CD4-positive, alpha-beta T cell treated with Interleukin-10 for 1 hour (primary cell): ENCODE measurements at places on chromosomes 1 and 21.
A peak's percentile ranks its signal among the peaks of the same experiment; 100 is the strongest.

GRCh38 chr1:42046761-42047507, 106.3 kb upstream of the GUCA2B start:
- no peak for DNase-seq

DNA sequence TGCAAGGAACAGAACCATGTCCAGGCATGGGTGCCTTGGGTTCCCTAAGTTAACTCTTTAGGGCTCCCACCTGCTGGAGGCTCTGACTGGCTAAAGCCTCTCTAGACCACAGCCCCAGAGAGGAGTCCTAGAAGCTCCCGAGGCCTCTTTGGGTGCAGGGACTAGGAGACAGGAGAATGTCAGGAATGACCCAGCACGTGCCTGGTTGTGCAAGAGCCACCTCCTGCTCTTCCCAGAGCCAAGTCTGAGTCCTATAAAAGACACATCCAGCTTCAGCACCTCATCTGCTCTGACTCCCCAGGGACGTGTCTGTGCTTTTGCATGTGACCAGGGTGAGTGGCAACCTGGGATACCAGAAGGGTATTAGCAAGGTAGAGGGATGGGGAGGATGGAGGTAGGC, at the start of gene LCE2D:
Gene LCE2D (plus strand): TSS at position 283 of the 400 bp plus-strand sequence. CDS start 726 bp downstream, outside the sequence.
- DNase-seq = no peak

DNA sequence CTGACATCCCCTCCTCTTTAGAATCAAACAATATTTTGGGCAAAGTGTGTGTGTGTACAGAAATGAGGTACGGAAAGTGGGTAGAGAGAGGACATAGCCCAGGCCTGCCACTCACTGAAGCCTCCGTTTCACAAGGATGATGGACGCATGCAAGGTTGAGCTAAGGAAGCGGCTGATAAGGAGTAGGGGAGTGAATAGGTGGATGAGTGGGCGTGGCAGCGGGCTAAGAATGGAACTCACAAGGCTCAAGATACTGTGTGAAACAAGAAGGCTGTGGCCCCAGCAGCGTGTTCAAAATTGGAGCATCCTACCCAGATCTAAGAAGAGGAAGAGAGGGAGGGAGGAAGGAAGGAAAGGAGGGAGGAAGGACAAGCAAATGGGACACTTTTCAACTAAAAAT, 37.5 kb downstream of the VWA5B1 start:
- DNase-seq = no peak

GRCh38 chr1:223313415-223313754, 50.6 kb downstream of the SUSD4 start:
- DNase-seq = no peak

- DNase-seq = no peak
These were observed 283.8 kb downstream of the MRPL39 start for GRCh38 chr21:25323356-25323949.

DNA sequence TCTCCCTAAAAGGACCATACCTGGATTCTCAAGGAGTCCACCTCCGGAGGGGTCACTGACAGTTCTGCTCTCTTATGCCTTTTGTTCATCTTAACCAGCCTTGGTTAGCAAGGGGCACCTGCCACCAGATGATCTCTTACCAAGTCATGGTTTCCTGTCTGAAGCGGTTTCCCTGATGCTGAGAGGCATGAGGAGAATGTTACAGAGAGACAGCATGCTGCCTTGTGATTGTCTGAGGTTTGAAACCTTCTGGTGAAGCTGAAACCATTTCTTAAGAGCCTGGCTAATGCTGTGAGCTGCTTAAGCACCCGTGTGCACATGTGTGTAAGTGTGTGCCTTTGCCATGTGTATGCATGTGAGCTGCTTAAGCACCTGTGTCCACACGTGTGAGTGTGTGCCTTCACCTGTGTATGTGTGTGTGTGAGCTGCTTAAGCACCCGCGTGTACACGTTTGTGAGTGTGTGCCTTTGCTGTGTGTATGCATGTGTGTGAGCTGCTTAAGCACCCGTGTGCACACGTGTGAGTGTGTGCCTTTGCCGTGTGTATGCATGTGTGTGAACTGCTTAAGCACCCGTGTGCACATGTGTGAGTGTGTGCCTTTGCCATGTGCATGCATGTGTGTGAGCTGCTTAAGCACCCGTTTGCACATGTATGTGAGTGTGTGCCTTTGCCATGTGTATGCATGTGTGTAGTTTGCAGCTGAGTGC, 136.4 kb upstream of the COL6A1 start:
- no peak for DNase-seq

GRCh38 chr1:40004857-40005256, 35.7 kb upstream of the CAP1 start:
- DNase-seq = no peak

DNA sequence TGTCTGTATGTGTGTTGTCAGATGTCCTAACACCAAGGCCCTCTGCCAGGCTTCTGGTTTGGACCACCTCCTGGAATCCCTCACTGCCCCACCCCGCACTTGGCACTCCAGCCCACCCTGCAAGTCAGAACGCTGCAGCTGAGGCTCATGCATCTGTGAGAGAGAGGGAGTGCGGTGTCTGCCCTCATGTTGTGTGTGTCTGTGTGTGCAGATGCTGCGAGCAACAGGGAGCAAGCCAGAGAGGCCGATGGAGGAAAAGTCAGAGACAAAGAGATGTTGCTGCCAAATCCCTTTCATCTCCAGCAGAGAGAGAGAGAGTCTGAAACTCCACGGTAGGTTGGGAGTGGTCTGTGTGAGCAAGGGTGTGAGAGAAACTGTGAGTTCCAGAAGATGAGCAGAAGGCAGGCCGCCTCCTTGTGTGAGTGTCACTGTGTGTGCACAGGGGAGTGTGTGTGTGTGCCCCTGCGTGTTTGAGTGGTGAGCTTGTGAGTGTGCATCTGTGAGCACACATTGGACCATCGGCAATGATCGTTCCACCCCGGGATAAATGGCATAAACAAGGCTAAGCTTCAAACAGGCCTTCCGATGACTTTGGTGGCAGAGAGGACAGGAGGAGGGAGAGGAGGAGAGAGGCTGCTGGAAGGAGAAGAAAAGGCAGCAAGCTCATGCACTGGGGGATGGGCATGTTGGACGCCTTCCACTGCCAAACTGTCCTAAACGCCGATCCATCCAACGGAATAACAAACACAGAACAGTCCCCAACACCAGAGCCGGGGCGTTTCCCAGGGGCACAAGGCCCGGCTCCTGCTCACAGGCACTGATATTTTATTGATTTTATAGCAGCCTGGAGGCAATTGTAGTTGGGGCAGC, 99.2 kb upstream of the GRIK3 start:
- DNase-seq = no peak

- DNase-seq = no peak
These were observed 134.7 kb upstream of the VANGL1 start for GRCh38 chr1:115506924-115507589.

GRCh38 chr1:245888809-245889208, 618.3 kb downstream of the SMYD3 start:
- peak; percentile 36 for DNase-seq

GRCh38 chr1:56295949-56296929, 283.1 kb downstream of the PLPP3 start:
- no peak for DNase-seq

DNA sequence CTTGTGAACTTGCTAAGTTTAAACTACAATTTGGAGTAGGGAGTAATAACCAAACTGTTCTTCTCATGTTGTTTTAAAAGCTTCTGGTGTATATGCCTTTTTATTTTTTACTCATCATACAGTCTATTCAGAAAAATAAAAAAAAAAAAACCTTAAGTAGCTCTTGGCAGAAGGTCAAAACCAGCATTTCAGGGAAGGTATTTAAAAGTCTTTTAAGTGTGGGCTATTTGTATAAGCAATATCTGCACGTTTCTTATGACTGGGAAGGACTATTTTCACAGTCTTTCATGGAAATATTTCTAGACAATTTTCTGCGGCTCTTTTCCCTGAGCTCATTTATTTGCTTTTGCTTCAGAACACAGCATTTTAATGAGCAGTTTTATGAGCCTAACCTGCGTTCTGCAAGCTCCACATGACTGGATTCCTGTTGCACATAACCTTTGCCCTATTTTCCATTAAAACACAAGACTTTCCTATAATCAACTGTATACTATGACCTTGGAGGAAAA, 60.9 kb upstream of the C1orf105 start:
- DNase-seq = no peak

DNA sequence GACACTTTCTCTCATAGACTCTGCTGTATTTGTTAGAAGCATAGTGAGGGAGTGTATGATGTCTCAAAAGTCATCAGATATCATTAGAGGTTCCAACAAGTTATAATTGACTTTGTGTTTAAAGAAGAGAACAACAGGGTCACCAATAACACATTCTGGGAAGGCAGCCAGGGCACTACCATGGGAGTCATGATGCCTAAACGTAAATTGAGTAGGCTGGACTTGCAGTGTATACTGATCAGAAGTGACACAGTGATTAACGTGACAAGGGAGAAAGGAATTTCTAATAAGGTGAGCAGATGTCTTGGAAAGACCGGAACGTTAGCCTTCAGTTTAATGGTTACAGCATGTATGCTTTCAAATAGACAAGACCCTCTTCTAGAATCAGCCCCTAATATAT, 973.2 kb downstream of the NCAM2 start:
- DNase-seq = no peak

DNA sequence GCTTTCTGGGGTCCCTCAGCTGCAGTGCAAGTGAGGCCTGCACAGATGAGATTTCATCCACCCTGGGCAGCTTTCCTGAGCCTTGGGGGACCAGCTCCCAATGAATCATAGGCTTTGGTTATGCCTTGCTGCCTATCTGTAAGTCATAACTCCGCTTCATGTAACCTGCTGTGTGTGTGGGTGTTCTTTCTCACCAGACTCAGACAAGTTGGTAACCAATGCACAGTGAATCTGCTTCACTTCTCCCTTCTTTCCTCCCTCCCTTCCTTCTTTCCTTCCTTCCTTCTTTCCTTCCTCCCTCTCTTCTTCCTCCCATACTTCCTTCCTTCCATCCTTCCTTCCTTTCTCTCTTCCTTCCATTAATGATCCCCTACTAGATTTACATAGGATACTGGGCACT, 34.4 kb upstream of the PSMB2 start:
- DNase-seq = no peak

DNA sequence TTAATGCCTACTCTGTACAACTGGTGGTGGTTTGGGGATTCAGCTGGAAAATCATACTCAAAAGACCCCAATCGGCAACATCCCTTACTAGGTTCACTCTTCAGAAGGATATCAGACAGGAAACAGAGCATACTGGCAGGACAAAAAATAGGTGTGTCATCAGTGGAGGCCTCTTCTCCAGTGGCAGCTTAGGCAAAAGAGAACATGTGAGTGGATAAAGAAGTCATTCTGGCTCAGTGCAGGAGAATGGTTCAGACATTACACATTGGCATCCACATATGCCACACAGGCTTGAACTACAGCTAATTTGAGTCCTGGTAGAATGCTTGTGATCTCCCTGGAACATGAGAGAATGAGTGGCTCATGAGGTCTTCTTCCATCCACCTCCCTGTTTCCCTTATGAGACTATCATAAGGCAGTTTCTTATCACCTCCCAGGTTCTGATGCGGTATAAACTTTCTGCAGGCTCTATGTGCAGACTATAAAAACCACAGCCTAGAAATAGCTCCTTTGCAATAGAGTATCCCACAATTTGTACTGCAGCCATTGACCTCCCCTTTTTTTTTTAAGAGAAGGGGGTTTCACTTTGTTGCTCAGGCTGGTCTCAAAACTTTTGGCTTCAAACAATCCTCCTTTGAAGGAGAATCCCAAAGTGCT, 24.7 kb downstream of the VAMP4 start:
- DNase-seq = no peak

DNA sequence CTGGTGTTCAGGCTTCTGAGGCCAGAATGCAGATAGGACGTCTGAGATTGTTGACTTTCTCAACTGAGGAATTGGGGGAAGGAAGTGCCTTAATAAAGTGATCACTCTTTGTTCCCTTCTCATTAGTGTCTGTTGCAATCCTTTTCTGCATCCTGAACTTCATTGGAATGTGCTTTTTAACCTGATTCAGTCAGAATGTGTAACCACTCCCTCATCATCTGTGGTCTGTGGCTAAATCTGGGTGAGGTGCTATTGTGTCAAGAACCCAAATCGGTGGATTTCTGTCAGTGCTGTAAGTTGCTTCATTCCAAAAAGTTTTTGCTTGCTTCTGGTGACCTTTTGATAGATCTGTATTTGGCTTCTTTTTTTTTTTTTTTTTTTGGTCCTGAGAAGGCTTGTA, 38.2 kb downstream of the ARID1A start:
- DNase-seq = peak; percentile 39

DNA sequence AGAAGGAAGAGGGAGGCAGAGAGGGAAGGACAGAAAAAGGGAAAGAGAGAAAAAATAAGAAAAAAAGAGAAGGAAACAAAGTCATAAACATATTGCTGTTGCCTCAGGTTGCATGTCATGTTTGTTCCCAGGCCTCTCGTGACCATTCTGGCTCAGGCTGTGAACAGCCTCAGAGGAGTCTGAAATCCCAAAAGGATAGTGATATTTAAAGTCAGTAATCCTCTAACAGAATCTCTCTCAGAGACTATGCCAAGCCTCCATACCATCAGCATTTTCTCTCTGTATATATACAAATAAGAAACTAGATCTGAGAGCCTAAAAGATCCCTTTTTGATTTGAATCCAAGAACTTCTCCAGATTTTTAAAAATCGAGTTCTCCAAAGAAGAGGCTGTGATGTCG, 35.2 kb downstream of the GORAB start:
- no peak for DNase-seq

- DNase-seq = no peak
These were observed 20.7 kb downstream of the CD34 start for GRCh38 chr1:207890136-207890738.

GRCh38 chr1:211738691-211739301, 63.4 kb upstream of the NEK2 start:
- peak; percentile 37 for DNase-seq

DNA sequence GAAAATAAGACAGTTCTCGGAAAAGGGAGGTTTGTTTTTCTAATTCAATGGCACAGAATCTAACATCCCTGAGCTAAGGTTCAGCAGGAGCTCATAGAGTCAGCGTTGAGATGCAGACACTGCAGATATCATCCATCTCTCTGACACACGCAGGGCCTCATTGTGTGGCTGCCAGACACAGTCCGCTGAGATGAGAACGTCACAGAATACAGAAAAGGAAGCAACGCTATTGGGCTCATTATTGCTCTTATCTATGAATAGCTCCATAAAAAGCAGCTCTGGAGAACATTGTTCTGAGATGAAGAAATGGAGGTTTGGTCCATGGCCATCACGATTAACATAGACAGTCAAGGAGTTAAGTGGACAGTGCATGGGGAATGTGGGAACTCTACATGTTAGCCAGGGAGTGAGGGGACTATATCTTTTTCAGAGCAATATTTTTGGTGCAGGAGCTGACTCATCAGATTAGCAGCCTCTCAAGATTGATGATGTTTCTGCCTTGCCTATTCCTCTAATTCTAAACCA, 771.6 kb upstream of the CXADR start:
- DNase-seq = no peak

DNA sequence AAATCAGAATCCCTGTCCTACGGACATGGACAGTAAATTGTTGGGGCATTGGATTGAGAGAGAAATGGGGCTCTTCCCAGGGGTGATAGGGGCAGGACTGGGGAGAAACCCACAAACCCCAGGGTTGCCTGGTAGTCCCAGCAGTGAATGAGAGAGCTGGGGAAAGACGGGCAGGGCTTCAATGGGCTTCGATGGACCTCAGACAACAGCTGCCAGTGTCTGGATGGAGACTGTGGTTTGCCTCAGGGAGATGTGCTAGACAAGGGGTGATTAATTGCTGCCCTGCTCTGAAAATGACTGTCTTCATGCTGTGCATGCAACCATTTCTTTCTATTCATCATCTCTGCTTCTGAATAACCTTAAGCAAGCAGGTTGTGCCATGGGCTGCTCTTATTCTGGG, 7.4 kb downstream of the GPR25 start:
- no peak for DNase-seq
